ACHN (cell line): ENCODE measurements at places on chromosomes 11 and 22.
A peak's percentile ranks its signal among the peaks of the same experiment; 100 is the strongest.

DNA sequence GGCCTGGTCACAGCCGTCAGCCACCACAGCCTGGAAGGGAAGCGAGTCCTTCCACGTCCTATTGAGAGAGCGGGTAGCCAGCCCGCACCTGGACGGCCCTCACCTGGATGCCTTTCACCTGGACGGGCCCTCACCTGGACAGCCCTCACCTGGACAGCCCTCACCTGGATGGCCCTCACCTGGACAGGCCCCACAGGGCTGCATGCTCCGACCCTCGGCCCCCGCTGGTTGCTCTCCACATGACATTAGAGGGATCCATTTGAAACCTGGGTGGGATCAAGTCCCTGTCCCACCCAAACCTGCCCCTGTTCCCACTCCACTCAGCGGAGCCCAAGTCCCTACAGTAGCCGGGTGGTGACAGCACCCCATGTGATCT, 3.7 kb downstream of the C1QTNF6 start:
- no peak for DNase-seq

GRCh38 chr11:85827748-85828639, 17.1 kb upstream of the SYTL2 start:
- peak; percentile 65 for DNase-seq

DNA sequence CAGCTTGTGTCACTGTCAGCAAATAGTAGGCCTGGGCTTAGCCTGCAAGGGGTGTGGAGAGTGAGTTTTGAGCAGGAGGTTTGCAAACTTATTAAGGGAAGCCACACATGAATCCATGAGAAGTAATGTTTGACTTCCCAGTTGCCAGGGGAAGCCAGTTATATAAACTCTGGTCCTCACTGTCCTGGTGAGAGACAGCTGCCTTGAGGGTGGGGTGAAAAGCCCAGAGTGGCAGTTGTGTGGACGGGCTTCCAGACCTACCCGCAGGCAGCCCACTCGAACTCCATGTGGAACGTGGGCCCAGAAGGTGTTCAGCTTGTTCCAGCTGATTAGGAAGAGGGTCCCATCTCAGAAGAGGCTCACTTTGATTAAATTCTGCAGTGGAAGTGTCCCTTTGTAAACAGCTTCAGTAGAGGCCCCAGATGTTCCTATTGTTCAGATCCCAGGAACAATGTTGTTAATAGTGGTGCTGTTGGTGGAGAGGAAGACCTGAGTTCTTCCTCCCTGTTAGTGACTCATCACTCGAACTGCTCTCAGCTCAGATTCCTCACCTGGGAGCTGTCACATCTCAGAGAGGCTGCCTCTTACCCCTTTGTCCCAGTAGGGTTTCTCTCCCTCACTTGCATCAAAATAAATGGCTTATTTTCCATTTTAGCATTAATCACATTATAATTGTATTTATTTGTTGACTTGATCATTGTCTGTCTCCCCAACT, 63.4 kb downstream of the GRAMD1B start:
- DNase-seq, result no peak

- DNase-seq, result no peak
Observed at GRCh38 chr11:96390488-96390792, 627 bp downstream of the JRKL start.

GRCh38 chr22:44455151-44455962, 42.7 kb downstream of the RTL6 start:
- no peak for DNase-seq
